ENCODE measurements at places on chromosomes 4 and X.

DNA sequence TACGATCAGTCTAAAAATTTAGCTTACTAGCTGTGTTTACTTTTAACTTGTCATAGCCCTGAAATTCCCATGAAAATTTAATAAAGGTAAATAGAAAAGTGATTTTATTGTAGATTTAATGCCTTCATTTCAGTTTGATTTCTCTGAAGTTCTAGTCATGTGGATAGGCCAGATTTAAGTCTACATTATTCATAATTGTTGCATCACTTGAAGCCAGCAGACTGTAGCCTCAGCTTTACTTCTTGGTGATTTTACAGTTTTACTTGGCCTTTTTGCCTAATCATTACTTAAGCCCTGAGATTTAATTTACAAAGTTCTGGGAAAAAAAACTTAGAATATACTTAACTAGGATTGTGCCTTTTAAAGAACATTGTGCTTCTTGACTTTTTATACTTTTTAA lies 73.5 kb upstream of the FHDC1 start:
- DNase-seq = no peak

- DNase-seq = no peak
These were observed 53.1 kb downstream of the EFNB1 start for GRCh38 chrX:68881911-68882310.

DNA sequence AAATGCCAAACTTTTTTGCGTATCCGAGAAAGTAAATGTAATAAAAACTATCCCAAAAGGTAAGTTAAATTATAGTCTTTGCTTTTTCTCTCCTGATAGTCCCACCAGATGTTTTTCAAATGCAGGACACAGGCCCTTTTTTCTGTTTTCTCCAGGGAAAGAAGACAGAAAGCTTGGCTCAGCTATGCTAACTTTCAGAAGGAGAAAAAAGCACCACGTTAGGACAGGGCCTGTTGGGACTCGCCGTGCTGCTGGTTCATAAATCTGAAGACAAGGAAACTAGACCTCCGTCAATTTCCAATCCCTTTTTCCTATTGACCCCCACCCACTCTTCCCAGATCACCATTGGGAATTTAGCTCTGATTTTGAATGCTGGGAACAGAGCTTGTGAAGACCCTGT lies 220.9 kb upstream of the SFRP2 start:
- no peak for DNase-seq

DNA sequence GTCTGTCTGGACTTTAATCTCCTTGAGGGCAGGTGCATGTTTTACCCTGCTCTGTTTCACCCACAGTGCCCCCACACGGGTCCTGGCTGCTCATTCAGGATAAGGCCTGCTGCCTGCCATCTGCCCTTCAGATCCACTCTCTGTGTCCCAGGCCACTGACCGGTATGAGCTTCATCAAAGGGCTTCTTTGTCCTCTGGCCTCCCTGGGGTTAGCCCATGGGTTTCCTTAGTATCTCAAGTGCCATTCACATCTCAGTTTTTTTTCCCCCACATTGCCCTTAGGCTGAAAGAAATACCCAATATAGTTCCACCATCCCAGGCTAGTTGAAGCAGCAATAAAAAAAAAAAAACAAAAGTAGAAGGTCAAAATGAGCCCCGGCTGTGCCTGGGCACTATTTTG lies 9.3 kb downstream of the CD99L2 start:
- DNase-seq = no peak

GRCh38 chr4:83132065-83132464 lies 17.5 kb upstream of the PLAC8 start:
- DNase-seq = no peak

DNA sequence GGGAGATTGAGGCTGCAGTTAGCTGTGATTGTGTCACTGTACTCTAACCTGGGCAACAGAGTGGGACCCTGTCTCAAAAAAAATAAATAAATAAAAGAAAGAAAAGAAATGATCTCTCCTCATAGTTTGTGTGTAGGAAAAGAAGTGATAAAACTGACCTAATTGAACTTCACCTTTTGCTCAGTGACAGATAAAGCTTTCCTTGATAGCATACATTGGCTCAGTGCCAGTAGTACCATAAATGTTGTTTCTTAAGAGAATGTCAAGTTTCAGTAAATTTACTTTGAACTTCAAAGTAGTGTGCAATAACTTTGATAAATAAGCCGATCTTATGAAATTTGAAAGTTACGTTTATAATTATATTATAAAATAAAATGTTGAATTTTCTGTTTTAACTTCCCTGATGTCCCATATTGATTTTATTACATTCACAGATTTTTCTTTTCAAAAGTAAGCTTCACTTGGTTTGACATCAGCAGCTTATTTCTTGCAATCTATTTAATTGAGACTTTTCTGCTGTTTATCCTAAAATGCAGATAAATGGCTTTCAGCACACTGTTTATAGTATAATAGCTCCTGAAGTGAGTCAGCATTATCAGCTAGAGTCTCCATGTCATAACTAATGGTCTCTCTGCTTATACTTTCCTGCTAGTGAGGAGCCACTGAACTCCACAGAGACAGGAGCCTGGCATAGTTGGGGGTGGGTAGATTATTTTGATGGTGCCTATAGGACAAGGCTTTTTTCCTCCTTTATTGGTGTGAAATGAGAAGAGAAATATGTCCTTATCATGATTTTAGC lies 330.1 kb downstream of the BMPR1B start:
- no peak for DNase-seq

DNA sequence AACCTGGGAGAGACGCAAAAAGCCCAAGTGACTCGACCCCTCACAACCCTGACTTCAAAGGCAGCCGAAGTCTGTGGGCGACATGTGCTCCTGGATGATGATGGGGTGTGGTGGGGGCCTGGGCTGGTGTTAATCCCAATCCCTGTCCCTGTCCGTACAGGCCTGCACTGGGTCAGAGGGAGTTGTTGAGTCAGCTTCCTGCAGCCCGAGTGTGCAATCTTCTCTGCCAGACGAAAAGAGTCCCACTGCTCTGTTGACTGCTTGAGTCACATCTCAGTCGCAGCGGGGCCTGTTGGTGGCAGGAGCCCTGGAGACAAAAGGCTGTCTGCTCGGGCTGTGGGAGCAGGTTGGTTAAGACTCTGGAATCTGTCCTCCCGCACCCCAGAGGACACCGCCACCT lies 10.3 kb downstream of the FAM3A start:
- no peak for DNase-seq

DNA sequence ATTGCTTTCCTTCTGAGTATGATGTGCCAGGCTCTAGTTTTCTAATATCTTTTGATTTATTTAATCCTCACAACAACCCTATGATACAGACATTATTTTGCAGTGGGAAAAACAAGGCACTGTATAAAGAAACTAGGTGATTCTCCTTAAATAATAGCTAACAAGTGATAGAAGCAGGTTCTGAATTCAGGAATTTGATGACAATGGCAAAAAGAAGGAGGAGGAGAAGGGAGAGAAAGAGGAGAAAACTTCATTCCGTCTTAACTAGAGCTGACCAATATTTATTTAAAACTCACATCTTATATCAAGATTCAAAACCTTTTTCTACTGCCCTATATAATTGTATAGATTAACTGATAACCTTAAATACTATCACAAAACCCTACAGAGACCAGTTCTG lies 1477.1 kb upstream of the PCDH7 start:
- no peak for DNase-seq

DNA sequence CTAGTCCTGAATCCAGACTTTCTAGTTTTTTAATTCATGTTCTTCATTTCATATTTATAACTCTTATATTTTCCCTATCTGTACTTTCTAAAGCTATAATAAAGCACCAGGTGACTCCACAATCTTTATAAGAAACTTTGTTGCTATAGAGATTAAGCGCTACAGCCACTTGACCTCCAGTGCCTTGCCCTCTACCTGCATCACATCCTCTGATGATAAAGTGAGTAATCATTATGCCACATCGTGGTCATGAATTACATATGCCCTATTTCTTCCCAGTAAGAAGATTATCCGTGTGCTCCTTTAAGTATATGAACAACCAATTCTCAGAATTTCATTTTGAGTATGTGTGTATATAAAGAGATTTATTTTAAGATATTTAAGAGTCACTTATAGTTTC lies 6.8 kb upstream of the DYNLT3 start:
- DNase-seq = no peak

DNA sequence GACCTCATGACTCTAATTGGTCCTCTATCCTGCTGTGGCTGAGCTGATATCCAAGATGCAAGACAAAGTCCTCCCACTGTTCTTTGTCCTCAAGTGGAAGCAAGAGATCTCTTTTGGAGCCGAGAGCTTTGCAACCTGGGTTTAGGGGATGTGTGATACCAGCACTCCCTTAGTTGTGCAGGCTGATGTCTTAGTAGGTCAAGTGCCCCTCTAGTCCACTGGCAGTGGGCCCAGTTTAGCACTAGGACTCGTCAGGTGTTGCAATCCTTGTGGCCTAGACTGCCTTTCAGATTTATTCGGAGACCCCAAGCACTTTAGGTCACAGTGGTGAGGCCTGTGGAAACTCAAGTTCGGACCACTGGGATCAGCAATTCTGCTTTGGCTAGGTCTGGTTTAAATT lies 64.0 kb downstream of the GPRASP3 start:
- no peak for DNase-seq

DNA sequence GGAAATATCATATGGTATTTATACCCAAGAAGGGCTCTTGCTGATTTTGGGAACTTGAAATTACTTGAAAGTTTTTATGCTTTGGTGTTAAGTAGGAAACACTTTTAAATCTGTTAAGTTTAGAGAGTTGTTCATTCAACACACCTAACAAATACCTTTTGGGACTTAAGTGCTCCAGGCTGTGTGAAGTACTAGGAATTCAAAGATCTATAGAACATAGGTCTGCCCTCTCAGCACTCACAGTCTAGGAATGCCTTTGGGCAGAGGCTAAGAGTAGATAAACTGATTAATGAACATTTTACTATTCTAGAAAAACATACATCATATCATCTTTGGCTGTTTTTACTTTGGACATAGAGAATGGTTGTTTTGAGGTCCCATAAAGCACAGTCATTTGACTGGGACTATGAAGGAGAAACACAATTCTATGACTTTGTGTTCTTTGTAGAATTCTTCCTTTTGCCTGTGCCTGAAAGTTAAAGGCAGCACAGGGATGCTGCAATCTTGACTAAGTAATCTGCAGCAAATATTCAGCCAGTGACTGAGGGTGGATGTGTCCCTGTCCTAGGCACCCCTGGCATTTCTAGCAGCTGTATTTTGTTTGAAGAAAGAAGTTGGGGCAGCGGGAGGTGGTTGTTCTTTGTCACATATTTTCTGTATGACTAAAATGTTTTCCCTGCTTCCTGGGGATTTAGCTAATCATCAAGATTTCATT lies 8.3 kb downstream of the BMP3 start:
- no peak for DNase-seq

DNA sequence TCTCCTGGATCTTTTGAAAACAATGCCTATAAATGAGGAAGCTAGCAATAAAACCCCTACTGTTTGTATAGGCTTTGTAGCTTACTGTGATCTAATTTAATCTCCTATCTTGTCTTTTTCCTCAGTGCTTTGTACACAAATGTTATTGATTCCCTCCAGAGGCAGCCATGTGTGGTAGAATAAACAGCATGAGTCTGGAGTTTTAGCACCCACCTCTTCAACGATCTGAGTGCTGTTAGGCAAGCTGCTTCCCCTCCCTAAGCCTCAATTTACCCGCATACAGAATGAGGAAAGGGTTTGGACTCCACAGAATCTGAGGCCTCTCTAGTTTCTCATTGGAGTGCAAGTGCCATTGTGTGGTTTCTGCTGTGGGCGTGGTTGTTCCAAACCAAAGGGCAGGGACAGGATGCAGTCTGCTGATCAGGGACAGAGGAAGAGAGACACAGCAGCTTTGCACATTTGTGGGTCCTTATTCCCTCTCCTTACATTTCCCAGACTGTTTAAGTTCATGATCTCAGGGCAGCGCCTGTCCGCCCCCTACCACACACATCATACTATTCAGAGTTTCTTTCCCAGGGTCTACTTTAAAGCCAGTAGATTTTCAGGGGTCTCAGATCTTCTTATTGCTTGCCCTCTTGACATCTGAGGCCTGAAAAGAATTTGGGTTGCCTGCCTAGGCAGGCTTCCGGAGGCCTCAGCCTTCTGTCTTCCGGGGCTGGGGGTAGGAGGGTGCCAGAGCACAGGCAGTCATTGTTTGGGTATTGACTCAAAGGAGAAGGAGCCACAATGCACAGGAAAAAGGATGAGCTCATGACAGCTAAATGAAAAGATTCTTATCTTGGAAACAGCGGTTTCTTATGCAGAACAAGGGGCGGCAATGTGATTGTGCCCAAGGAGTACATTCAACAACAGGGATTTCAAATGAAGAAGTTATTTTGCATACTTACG lies 114.9 kb upstream of the TEX13D start:
- peak; percentile 58 for DNase-seq

DNA sequence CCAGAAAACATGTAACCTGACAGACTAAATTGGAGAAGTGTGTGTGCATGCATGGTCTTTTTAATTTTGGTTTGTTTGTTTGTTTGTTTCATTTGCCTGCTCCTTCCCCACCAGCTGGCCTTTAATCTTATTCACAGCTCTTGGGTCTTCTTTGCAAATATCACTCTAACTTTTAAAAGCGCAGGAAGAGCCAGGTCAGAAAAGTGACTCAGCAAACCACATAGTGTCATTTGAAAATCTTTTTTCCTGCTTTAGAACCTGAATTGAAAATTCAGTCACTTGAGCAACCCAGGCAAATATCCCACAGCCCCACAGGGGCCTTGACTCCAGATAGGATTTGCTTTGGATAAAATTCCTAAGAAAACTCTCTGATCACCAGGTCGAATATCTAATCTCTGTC lies 4.6 kb downstream of the TMEM255A start:
- no peak for DNase-seq

DNA sequence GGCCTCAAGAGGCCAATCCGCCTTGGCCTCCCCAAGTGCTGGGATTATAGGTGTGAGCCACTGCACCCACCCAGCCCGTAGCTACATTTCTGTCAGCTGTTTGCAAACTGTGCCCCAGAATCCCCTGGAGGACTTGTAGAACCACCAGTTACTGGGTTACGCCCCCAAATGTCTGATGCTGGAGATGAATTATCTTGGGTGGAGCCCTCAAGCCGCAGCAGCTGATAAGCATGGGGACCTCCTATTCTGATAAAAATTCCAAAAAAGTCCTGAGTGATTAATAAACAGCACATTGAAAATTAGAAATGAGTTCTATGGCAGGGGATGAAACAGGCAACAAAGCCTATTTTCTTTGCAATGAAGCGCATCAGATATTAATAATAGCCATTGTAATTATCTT lies 105.0 kb downstream of the PTTG2 start:
- no peak for DNase-seq

DNA sequence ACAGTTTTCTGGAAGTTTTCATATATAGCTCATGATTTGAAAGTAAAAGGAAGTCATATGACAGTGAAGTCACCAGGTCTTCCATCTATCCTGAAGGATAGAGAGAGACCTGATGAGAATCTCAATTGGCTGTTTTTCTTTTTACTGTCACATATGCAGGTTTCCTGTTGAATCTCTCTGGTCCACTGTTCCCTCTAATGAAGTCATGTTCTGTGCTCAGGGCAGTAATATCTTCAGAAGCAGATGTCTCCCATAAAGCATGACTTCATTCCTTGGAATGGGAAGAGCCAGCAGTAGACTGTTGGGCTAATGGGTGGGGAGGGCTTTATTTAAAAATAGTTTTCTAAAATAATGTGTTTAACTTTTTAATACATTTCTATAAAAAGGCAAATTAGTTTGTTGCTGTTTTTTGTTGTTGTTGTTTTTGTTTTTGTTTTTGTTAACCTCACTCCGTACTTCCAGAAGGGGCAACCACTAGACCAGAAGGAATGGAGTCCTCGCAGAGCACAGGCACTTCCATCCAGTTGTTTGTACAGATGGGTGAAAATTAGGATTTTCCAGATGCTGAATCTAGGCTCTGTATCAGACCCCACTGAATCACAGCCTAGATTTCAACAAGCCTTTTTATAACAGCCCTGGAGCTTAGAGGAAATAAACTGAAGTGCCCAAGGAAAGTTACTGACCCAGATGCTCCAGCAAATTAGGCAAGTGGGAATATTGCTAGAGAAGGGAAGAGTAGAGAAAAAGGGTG lies 54.2 kb downstream of the AWAT2 start:
- no peak for DNase-seq

Measured in stimulated activated CD4-positive, alpha-beta T cell treated with anti-CD3 and anti-CD28 coated beads, Interleukin-4, amount 100 ng/mL, for 4 hours (primary cell).